Stimulated activated CD8-positive, alpha-beta memory T cell treated with anti-CD3 and anti-CD28 coated beads, Interleukin-2, amount 100 ng/mL, for 1 hour (primary cell): ENCODE measurements at places on chromosomes 6 and 20.
A peak's percentile ranks its signal among the peaks of the same experiment; 100 is the strongest.

- DNase-seq: no peak
These were observed 145.8 kb downstream of the LCA5 start for GRCh38 chr6:79391480-79391879.

DNA sequence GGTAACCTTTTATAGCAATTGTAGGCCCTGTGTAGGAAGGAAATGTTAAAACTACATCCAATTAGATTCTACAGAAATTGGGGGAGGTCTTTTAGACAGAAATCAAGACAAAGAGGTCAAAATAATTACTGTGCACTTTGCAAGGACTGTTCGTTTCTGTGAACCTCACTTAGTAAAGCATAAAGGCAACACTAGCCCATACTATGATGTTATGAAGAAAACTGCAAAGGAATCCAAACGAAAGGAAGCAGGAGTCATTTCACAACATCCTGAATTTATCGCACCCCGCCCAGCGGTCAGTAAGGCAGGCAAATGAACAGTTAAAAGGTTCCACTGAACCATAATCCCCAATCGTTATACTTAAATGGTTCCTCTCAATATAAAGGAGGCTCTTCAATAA, 429.5 kb upstream of the ARID1B start:
- no peak for DNase-seq

DNA sequence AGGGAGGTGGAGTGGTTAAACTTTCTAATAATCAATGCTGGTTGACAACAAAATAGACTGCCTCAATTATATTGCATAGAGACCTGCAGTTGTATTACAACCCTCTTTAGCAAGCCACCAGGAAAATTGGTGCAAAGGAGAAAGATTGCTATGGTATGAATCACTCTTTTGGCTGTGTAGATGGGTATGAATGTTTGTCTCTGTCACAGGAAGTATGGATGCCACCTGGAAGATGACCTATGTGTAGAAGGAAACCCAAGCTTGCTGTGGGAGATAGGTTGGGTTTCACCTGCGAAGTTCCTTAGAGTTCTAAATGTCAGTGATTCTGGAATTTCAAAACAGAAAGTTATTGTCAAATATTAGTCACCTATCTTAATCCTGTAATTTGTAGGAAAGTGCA, 134.6 kb downstream of the SOBP start:
- no peak for DNase-seq

GRCh38 chr20:58071991-58072390, 156.5 kb downstream of the ANKRD60 start:
- DNase-seq: no peak

- no peak for DNase-seq
These were observed 194.4 kb downstream of the KIF16B start for GRCh38 chr20:16378712-16379370.

- no peak for DNase-seq
These were observed 83.4 kb downstream of the ELOVL4 start for GRCh38 chr6:79864001-79864400.

DNA sequence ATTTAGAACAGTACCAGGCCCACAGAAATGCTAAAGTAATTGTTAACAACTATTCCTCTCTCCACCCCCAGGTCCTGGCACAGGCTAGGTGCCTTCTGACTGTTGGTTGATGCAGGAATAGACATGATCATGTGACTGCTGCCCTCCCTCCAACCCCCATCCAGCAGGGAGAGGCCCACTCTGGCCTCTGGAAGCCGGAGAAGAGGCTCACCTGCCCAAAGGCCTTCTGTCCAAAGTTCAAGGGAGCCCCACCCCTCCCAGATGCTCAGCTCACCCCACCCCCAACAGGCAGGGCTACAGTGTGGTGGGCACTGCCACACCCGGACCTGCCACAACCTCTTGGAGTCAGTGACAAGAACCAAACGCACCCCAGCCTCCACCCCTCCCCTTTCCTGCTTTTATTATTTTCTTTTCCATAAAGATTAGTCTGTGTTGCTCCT, 26.9 kb upstream of the FOXP4 start:
- no peak for DNase-seq

DNA sequence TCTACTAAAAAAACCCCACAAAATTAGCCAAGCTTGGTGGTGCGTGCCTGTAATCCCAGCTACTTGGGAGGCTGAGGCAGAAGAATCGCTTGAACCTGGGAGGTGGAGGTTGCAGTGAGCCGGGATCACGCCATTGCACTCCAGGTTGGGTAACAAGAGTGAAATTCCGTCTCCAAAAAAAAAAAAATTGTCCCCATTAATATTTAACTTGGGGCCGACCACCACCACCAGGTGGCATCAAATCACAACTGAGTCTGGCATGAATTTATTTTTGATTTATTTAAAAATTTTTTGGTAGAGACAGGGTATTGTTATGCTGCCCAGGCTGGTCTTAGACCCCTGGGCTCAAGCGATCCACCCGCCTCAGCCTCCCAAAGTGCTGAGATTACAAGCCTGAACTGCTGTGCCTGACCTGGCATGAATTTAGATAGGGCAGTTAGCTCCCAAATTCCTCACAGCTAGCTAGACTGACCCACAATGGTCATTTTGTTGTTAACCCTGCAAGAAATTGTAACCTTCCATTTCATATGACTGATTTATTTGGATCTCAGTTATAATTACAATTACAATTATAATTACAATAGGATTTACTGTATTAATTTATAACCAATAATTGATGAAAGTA, 17.1 kb upstream of the BEND3 start:
- DNase-seq: no peak

GRCh38 chr6:128241216-128241615, 279.2 kb downstream of the PTPRK start:
- no peak for DNase-seq

DNA sequence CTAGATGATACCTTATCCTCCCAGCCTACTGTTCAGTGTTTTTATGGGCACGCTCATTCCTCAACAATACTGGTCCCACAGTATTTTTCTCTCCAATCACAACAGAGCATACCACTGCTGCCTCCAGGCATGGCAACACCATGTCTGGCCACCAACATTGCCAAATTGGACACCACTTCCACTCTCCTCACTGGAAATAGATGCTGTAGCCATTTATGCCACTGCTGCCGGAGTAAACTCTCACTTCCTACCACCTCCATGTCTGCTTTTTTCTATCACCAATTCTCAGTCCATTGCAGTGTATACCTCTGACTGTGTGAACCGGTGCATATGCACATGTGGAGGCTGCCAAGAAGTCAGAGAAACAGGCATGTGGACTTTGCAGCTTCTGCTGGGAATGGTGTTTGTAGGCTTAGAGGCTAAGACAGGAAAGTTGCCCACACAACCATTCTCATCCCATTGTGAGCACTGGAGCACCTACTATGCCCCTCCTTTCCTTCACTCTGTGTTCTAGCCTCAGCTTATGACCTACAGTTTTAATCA, 14.4 kb downstream of the PI3 start:
- DNase-seq: no peak

GRCh38 chr20:36499723-36500501, 41.4 kb upstream of the MYL9 start:
- no peak for DNase-seq

- DNase-seq: no peak
These were observed 561.3 kb downstream of the DHX35 start for GRCh38 chr20:39523405-39523804.

DNA sequence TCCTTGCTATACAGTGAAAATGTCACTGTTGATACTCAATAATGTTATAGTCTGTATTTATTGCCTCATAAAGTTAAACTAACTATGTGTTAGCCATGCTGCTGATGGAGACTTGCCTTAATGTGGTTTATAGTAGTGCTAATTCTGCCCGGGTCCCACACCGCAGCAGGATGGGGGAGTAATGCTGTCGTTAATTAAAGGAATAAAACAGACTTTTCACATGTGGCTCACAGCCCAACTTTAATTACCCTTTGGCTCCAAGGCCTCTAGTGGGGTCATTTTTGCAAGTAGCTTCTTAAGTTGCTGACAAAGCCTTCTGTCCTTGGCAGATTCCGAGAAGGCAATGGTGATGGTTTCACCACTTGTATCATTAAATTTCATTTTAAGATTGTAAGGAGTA, 634.3 kb downstream of the TBC1D32 start:
- no peak for DNase-seq

GRCh38 chr6:44297063-44298038, 15.8 kb downstream of the AARS2 start:
- DNase-seq: no peak

GRCh38 chr20:21126581-21126870, 644 bp downstream of the KIZ start:
- DNase-seq: no peak

DNA sequence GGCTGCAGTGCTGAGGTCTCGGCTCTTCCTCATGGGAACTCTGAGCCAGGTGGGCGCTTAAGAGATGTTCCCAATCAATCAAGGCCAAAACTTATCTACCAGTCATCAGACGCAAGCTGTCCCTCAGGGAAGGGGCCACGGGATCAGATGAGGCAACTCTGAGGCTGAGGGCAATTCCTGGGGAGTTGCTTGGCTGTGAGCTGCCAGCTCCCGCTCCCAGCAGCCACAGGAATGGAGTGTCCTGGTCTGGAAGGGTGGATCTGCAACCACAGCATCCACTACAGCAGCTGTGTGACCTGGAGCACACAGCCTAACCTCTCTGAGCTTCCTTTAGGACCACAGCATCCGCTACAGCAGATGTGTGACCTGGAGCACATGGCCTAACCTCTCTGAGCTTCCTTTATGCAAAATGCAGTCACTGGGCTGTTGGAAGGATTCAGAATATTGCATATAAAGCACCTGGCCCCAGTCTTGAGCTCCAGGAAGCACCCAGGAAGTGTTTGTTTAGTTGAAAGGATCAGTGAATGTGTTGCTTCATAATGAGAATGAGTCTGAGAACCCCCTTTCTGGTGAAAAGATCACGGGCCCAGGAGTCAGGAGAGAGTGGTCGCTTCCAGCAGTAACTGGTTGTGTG, 60.9 kb downstream of the TFAP2C start:
- DNase-seq: no peak

GRCh38 chr6:34791164-34791700, 651 bp upstream of the BLTP3A start:
- DNase-seq: peak; percentile 8

- no peak for DNase-seq
These were observed 295.5 kb upstream of the ZNF337 start for GRCh38 chr20:25992146-25992545.

DNA sequence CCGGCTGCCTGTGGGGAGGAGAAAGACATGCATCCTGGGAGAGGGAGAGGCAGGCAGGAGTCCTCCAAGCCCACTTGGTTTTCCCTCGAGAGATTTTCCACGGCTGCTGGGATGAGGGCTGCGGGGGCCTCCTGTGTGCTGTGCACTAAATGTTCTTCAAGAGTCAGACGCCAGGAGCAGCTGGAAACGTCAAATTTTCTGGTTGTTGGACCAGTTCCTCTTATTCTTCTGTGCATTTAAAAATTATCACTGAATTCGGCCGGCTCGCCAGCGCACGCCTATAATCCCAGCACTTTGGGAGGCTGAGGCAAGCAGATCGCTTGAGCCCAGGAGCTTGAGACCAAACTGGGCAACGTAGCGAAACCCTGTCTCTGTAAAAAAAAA, 32.8 kb upstream of the NTSR1 start:
- DNase-seq: no peak

DNA sequence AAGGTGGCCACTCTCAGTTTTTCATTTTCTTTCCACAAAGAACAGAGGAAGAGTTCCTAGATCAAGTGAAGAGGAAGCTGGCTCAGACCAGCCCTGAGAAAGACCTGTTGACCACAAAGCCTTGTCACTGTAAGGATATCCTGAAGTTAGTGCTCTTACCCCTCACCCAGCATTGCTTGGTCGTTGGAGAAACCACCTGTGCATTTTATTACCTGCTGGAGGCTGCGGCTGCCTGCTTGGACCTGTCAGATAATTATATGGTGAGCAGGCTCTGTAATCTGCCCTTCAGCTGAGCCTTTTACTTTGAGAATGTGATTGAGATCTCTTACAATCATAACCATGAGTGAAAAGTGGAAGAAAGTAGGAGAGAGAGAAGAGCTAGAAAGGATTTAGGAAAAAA, 21.9 kb downstream of the TREML1 start:
- DNase-seq: no peak

GRCh38 chr6:100382767-100383195, 81.9 kb downstream of the SIM1 start:
- no peak for DNase-seq

DNA sequence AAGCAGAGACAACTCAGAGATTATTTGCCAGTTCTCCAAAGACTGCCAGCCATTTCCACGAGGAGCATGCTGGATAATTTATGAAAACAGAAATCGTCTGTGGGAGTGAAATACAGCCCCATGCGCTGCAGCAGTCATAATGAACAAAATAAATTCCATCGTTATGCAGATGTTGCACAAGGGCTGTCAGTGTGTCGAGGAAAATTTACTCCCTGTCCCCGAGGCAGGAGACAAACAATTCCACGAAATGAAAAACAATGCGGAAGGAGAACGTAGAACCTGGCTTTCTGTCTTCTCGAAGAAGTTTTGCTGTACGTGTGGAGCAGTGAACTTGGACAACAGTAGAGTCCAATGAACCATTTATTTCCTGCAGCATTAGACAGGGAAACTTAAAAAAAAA, 399.4 kb downstream of the CD83 start:
- no peak for DNase-seq

DNA sequence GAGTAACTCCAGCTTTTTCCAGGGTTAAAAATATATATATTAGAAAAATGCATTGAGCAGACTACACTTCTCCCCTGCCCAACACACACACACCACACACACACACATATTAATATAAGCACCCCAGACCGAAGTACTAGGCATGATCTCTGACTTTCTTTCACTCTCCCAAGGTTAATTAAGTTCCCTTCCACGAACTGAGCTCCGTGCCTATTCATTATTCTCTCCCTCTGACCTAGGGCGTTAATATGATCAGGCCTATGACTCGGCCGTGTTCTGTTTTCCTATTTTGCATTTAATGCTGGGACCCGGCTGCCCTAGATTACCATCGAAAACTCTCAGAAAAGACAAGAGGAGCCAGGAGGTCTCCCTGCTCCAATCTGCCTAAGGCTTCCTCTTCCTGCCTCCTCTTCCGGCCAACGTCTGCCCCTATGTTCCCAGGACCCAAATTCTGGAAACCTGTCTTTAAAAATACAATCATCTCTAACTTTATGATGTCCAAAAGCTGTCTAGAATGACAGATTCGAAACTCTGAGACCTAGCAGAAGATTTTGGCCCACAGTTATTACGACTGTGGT, 6.1 kb upstream of the POU3F2 start:
- no peak for DNase-seq

DNA sequence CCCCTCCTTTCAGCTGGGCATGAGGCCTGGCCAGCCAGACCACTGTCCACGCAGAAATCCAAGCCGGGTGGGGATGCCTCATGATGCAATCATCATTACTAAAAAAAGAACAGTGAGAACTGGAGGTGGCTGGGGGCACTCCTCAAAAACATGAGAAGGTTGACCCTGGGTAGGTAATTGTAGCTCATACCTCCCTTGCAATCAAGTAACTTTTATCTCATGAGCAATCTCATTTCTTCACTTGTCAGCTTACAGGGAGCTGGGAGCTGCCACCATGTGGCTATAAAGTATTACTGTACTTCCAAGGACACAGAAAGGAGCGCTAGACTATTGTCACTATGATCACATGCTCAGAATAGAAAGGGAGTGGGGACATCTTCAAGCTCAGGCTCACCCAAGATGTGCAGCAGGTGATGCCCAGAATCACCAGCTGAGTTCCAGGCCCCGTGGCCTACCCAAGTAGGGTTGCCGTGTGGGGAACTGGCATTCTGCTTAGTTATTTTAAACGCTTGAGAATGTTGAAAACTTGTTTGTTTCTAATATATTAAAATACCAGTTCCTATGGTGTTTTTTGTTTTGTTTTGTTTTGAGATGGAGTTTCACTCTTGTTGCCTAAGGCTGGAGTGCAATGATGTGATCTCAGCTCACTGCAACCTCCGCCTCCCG, 3.0 kb upstream of the CDH26 start:
- DNase-seq: no peak

GRCh38 chr6:139028658-139029469, at the start of gene ABRACL:
TSS of gene ABRACL (plus strand) at chr6:139028745. CDS start at chr6:139034161, 5,416 bp downstream.
- peak; percentile 57 for DNase-seq
